ENCODE measurements at places on chromosomes 4 and X. TPM values are rescaled to one million over a fixed set of nuclear protein-coding genes. Genes with fewer than 3 reads are reported as not detected.

The DCUN1D4 gene
- 47.4 TPM for total RNA-seq

The HSFX3 gene
- total RNA-seq: not detected

The PABPC4L gene
- total RNA-seq: 3.7 TPM

The PDLIM3 gene
- 148 TPM for total RNA-seq

The GPR50 gene
- not detected for total RNA-seq

The SMIM10L2A gene
- total RNA-seq: 1.5 TPM

The GSX2 gene
- total RNA-seq: not detected

The HSFX4 gene
- not detected for total RNA-seq

The GIMD1 gene
- total RNA-seq: not detected

The UGT2B15 gene
- total RNA-seq: not detected

The WWC2 gene
- 24.3 TPM for total RNA-seq

The CT45A1 gene
- not detected for total RNA-seq
